ENCODE measurements at places on chromosomes 7 and 10. TPM values are rescaled to one million over a fixed set of nuclear protein-coding genes. Genes with fewer than 3 reads are reported as not detected.

PTPRN2 gene
- total RNA-seq: 6.0 TPM

VPS37D gene
- 1.2 TPM for total RNA-seq

CRYGN gene
- total RNA-seq: not detected

CHAT gene
- not detected for total RNA-seq

NXPH1 gene
- total RNA-seq: not detected

CALHM1 gene
- total RNA-seq: 0.13 TPM

PNLIP gene
- not detected for total RNA-seq

BAZ1B gene
- total RNA-seq: 128 TPM

VGF gene
- total RNA-seq: 0.18 TPM

PRR15 gene
- not detected for total RNA-seq

GJC3 gene
- total RNA-seq: not detected

CREB5 gene
- 17.6 TPM for total RNA-seq

GPR26 gene
- total RNA-seq: not detected

TCERG1L gene
- total RNA-seq: not detected

VSTM4 gene
- total RNA-seq: 7.1 TPM

SPDYE8 gene
- not detected for total RNA-seq

ZNF736 gene
- 25.0 TPM for total RNA-seq

MRLN gene
- 16.0 TPM for total RNA-seq

RNF32 gene
- 0.97 TPM for total RNA-seq

MAGI2 gene
- total RNA-seq: 1.8 TPM

HOXA6 gene
- total RNA-seq: 3.8 TPM

EPC1 gene
- 22.5 TPM for total RNA-seq

CPEB3 gene
- total RNA-seq: 1.7 TPM

HIPK2 gene
- 17.2 TPM for total RNA-seq

SSMEM1 gene
- total RNA-seq: not detected

NRP1 gene
- total RNA-seq: 17.2 TPM

NKX6-2 gene
- total RNA-seq: not detected

DIP2C gene
- total RNA-seq: 5.0 TPM

NEURL1 gene
- 2.6 TPM for total RNA-seq

AIFM2 gene
- 1.5 TPM for total RNA-seq

LRRC18 gene
- total RNA-seq: not detected

HABP2 gene
- total RNA-seq: not detected
